Ascending aorta (tissue), 2 donors: ENCODE measurements at places on chromosomes 6 and 20.

- no peak for DNase-seq
Observed at GRCh38 chr6:138559143-138559542, 59.8 kb upstream of the NHSL1 start.

DNA sequence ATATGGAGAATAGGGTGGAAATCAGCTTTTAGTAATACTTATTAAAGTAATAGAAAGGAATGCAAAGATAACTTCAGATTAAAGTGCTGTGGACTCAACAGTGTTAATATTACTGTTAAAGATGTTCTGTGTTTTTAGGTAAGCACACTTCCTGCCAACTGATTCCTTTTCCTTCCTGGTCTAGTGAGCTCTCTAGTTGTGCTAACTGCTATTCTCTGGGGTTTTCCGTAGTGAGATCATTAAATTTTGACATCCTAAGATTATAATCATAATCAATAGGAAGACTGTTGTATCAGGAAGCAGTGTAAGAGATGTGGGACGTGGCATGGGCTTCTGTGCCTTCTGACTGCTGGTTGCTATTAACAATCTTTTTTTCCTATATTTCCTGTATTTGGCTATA is 1.2 kb upstream of the TMEM217 start:
- DNase-seq, result no peak

- no peak for DNase-seq
Observed at GRCh38 chr6:37517411-37517812, 17.7 kb upstream of the CCDC167 start.

DNA sequence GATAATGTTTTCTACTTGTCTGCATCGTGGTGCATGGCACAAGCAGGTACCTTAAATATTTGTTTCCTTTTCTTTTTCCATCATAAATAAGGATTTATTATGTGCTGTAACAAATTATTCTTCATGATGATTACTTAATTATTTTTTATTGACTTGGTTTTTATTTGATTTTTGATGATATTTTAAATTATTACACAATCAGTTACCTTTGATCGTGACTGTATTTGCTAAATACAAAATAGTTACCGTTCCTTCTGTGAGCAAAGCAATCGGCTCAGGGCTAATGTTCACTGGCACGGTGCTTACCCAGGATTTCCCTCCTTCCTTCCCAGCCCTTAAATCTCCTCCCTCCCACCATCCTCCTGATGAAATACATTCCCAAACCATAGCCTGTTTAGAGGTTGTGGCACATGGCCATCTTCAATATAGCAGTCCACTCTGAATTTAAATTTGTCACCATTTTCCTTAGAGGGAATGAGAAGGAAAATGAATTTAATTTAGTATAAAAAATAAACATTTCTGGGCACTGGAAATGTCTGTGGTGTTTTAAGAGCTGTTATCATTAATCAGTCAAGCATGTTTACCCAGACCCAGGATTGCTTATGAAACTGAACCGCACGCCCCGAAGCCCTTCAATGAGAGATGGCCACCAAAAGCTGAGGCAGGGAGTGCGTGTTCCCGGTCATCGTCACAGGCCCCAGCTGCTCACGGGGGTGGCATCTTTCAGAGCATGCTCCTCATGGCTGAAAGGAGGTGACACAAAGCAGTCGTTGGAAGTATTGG is 23.0 kb upstream of the EXOC2 start:
- no peak for DNase-seq
